ENCODE measurements at places on chromosomes 2 and 18.

DNA sequence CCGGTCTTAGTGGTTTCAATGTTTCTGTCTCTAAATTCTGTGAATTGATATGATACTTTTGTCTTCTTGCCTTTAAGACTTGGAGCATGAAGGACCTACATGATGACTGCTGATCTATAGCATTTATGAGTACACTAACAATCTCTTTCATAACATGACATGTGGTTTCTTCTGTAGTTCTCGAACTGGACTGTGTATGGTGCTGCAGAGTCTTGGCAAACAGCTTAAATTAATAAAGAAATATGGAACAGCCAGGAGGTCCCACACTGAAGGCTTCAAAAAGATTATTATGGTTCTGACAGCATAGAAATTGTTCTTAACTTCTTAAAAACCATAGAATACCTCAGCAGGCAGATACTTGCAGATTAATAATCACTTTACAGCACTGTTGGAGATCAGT is 145.0 kb downstream of the DCC start:
- DNase-seq: no peak

GRCh38 chr2:217444932-217445331 is 557.9 kb downstream of the TNS1 start:
- no peak for DNase-seq

DNA sequence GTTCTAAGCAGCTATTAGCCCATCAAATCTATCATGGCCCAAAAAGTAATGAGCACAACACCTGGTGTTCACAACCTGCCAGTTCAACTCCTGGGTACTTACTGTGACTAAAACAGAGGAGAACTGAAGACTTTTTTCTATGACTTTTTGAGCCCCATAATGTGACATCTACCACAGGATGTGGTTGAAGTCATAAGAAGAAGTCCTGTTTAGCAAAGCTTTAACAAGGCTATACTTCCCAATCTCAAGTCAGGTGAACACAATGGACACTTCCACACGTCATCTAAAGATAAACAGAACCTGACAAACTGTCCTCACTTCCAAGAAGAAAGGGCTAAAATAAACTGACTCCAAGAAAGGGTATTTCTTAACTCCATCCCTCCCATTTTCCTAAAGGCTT is 138.8 kb downstream of the ATAD2B start:
- DNase-seq: no peak

- DNase-seq: no peak
Observed at GRCh38 chr18:64717026-64717425, 568.1 kb upstream of the LINC00305 start.

- DNase-seq: no peak
Observed at GRCh38 chr2:19667085-19667484, 234.7 kb downstream of the TTC32 start.

DNA sequence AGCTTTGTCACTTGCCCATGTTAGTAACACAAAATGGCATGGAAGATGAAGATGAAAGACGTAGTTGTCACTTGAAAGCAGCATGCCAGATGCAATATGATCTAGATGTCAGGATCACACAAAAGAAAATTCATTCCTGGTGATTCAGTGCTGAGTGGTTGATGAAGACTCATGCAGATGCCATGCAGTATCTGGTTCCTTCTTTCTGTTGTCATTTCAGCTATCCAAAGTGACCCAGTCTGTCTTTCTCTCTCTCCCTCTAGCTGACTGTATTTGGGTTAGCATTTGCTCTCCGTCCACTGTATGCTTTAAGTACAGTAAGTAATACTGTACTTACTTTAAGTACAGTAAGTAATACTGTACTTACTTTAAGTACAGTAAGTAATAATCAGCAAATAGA is 50.4 kb downstream of the TTN start:
- DNase-seq: no peak

Measured in heart left ventricle (tissue), 16 donors.